ENCODE measurements at places on chromosomes 11 and 22.

DNA sequence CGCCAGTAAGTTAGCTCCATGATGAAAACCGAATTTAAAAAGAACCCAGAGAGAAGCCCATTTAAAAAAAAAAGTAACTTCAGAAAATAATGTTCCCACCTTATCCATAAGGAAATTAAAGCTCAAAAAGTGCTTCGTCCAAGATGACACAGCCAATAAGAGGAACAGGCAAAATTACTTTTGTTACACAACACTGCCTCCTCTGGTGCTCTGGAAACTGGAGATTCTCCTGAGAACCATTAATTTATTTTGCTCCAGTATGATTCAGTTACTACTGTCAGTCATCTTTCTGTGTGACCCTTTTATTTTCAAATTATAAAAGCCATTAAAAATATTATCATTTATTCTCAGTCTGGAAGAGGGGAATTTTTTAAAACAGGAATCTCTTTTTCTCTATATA, 2.0 kb downstream of the IFT27 start:
- no peak overlapping the region for H3K4me3 ChIP-seq
- peaks cover 35% of the 10 kb centered on the region for H3K4me1 ChIP-seq
- DNase-seq, result no peak
- H3K27ac ChIP-seq, result no peak overlapping the region
- no peaks in the 10 kb centered on the region for H3K36me3 ChIP-seq

DNA sequence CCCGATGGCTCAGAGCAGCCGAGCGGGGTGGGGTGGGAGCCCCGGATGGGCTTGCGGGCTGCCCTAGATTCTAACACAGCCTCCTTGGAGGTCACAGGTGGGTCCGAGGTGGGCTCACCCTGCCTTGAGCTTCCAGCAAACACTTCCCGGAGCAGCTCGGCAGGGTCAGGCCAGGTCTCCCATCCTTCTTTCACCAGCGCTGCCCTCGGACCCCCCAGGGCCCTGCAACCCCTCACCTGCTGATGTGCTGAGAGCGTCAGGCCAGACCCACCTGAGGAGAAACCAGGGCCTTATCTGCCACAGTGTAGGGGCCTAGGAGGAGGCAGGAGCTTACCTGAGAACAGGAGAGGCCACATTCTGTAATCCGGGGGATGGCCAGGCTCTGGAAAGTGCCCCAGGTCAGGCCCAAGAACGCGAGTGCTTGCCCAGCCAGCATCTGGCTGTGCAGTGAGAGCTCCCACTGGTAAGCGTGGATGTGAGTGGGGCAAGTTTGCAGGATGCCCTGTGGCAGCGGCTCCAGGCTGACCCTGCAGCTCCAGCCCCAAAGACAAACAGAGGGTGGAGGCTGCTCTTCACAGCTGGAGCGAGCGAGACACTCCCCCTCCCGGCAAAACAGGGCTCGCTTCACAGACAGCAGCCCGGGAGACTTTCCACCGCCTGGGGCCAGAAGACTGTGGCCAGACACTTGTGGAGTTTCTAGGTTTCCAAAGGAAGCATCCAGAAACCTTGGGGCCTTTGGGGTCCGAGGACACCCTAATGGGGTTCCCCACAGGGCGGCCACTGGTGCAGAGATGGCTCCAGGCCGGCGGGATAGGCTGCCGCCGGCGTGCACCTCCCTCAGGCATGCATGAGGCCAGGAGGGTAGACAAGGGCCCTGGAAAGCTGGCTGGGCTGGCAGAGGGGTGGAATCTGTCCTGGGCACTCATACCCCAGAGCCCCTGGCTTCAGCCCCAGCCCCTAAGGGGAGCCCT, at the start of gene IL17REL:
Gene IL17REL, minus strand, starts transcription at position 555 of the 971 bp plus-strand sequence. Its CDS starts 119 bp downstream, at position 436.
- no peaks in the 10 kb centered on the region for H3K36me3 ChIP-seq
- peak within 1 kb of the TSS; percentile 78 for H3K27ac ChIP-seq
- peak within 1 kb of the TSS; percentile 76 for H3K4me3 ChIP-seq
- H3K27me3 ChIP-seq, result no peaks in the 10 kb centered on the region
- DNase-seq, result no peak

DNA sequence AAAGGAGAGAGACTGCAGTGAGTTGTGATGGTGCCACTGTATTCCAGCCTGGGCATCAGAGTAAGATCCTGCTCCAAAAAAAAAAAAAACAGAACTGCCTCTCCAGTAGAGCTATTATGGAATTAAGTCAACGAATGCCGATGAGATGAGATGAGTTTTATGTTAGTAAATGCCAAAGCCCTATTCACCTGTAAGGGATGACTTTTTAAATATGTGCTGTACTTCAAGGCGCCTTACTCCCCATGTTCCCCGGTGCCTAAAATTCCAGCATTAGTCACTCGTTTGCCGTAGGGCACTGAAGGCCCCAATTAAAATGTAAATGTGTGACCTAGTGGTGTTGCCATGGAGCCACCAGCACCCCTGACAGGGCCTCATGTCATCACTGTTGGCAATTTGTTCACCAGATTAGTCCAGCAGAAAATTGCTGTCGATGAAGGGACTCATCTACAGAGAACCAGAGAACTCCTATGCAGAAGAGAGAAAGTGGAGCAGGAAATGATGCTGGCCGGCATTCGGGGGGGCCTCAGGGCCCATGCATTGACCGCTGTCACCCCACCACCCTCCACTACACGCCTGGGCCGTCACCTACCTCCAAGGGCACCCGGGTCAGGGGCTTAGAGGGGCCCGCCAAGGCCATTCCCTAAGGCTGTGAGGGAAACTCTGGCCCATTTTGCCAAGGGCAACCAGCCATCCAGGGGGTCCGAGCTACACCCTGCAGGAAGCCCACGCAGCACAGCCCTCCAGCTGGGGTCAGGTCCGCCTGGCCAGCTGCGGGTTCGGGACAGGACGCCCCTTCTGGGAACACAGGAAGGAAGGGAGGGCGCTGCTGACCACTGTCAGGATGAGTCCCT, 17.8 kb downstream of the LIF start:
- H3K4me1 ChIP-seq, result peaks cover 26% of the 10 kb centered on the region
- H3K4me3 ChIP-seq, result no peak overlapping the region
- DNase-seq, result no peak
- no peaks in the 10 kb centered on the region for H3K36me3 ChIP-seq
- no peaks in the 10 kb centered on the region for H3K27me3 ChIP-seq

DNA sequence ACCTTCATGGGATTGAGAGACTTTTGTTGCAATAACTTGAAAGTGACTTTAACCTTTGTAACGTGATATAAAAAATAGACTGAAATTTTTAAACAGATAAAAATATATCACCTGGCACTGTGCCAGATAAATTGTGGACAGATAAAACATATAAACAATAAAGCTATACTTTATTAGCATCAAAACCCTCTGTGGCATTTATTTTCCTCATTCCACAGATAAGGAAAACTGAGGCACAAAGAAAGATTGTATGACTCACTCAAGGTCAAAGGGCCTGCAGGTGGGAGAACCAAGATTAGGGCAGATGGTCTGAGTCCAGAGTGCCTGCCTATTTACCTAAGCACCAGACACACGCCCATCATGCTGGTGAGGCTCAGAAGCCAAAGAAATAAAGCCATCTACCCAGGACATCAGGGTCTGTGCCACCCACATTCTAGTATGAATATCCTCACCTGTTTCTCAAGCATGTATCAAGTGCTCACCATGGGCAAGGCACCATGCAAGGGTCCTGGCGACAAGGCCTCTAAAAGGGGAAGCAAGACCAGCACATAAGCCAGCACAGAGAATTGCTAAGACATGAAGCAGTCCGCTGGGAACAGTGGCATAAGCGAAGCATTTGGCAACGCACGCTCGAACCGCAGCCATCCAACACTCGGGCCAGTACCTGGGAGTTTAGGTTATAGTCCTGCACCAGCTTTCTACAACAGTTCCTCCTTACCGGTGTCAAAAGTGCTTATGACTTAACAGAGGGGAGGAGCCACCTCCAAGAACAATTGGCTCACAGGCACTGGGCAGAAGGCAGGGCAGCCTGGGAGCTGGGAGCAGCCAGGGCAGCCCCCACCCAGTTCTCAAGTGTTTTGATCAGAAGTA, 17.6 kb downstream of the MYH9 start:
- DNase-seq, result no peak
- H3K36me3 ChIP-seq, result peaks cover 2% of the 10 kb centered on the region
- no peaks in the 10 kb centered on the region for H3K27me3 ChIP-seq
- peak overlapping the region; percentile 86 for H3K4me3 ChIP-seq

DNA sequence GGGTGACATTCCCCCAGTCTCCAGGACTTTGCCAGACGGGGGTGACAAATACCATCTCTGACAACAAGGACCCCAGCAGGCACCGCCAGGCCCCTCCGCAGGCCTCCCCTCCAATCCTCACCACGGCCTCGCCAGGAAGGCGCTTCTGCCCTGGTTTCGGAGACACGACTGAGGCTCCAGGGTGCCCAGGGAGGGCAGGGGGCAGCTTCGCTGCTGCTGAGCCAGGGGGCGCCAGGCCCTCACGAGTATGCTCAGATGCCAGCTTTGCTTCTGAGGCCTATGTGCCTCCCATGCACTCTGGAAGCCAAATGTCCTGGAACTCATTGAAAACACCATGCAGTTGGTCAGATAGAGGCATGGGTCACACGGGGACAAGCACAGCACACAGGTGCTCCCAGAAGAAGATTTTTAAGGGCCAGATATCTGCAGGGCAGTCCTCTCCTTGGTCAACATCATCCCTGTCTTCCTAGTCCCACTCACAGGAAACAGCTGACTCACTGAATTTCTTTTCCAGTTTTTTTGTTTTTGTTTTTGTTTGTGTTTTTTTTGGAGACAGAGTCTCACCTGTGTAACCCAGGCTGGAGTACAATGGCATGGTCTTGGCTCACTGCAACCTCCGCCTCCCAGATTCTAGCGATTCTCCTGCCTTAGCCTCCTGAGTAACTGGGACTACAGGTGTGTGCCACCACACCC, 19.9 kb downstream of the BID start:
- no peak overlapping the region for H3K27ac ChIP-seq
- no peak overlapping the region for H3K4me3 ChIP-seq
- H3K36me3 ChIP-seq, result no peaks in the 10 kb centered on the region
- H3K4me1 ChIP-seq, result peaks cover 5% of the 10 kb centered on the region

- DNase-seq, result no peak
- no peaks in the 10 kb centered on the region for H3K36me3 ChIP-seq
- H3K4me3 ChIP-seq, result no peak overlapping the region
- no peak overlapping the region for H3K27ac ChIP-seq
- no peaks in the 10 kb centered on the region for H3K4me1 ChIP-seq
These were observed 35.0 kb upstream of the CACNG2 start for GRCh38 chr22:36738416-36739020.

GRCh38 chr11:105870516-105871113, 151.4 kb downstream of the MSANTD4 start:
- H3K27me3 ChIP-seq, result peaks cover 19% of the 10 kb centered on the region
- H3K36me3 ChIP-seq, result no peaks in the 10 kb centered on the region
- H3K27ac ChIP-seq, result no peak overlapping the region
- no peak for DNase-seq
